Astrocyte of the hippocampus (primary cell): ENCODE measurements at places on chromosomes 5 and 9.

DNA sequence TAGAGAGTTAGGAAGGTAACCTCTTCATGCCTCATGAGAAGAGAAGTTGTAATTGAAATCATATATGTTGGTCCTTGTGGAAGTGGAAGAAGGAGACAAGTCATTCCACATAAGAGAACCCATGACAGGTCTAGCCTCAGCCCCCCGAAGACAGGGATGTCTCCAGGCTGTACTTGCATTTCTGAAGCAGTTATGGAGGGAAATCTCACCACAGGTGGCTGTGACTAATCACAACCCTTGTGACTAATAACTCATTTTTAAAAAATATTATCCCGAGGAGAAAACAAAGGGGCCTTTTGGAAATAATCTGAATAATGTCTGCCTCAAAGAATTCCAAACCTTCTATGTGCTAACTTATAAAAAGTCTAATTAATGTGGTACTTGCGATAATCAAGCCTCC lies 262.1 kb upstream of the RPS23 start:
- no peak for DNase-seq

- peak; percentile 76 for DNase-seq
Observed at GRCh38 chr5:61256474-61256873, 75.6 kb upstream of the ZSWIM6 start.

DNA sequence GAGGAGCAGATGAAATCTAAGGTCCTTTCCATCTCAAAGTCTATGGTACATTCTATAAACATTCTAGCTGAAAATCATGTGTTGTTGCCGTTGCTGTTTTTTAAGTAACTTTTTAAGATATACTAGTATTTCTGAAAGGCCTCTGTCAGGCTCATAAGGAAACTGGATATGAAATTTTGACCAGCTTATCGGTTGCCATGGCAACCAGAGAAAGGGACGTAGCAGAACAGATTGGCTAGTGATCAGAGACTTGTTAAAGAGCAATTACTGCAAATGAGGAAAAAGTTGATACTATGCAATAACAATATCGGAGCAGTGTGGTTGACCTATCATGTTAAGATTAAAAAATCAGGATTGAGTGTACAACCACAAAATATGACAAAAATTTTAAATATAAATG lies 57.0 kb upstream of the RNF180 start:
- DNase-seq: no peak

- DNase-seq: no peak
Observed at GRCh38 chr5:133890776-133891280, 77.6 kb downstream of the C5orf15 start.

DNA sequence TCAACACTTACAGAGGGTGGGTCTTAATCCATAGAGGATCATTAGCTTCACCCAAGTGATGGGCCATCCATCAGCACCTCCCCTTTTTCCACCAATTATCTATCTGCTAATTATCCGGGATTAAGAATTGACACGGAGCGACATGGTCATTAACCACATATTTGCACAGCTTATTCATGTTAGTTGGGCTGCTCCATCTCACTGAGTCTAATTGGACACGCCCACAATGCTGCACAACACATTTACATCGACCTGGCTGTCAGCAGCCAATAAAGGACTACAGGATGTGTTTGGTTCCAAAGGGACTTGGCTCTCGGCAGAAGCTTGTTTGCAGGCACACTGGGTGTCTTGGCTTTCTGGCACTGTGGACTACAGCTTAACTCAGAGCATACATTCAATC lies 21.6 kb downstream of the FOXE1 start:
- no peak for DNase-seq

- peak; percentile 48 for DNase-seq
Observed at GRCh38 chr5:132456296-132456986, 34.1 kb downstream of the IRF1 start.

- DNase-seq: no peak
Observed at GRCh38 chr9:127780126-127780885, 1.8 kb upstream of the SH2D3C start.

- peak; percentile 69 for DNase-seq
Observed at GRCh38 chr9:127974769-127975261, 6.0 kb downstream of the EEIG1 start.

DNA sequence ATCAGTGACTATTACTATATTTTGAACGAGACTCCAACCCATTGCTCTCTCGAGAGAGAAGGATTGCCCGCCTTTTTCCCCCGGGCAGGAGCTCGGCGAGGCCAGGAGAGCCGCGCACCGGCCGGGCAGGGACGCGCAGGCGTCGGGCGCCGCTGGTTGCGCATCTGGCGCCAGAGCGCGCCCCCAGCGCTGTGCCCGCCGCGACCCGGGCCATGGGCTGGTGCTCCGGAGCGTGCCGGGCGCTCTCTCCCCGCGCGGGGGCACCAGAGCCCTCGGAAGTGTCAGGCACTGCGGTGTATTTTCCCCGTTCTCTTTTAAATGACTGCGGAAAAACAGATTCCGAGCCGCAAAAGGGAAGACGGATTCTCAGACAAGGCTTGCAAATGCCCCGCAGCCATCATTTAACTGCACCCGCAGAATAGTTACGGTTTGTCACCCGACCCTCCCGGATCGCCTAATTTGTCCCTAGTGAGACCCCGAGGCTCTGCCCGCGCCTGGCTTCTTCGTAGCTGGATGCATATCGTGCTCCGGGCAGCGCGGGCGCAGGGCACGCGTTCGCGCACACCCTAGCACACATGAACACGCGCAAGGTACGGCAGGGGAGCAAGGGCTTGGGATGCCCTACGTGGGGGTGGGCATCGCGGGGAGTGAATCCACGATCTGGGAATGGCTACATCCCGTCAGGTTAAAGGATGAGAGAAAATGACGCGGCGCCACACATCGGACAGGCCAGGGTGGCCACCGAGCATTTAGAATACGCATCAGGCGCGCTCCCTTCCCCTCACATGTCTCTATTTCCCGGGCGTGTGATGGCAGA lies 1.1 kb upstream of the NTRK2 start:
- DNase-seq: peak; percentile 90

- no peak for DNase-seq
Observed at GRCh38 chr5:159386028-159386711, 55.9 kb upstream of the IL12B start.

DNA sequence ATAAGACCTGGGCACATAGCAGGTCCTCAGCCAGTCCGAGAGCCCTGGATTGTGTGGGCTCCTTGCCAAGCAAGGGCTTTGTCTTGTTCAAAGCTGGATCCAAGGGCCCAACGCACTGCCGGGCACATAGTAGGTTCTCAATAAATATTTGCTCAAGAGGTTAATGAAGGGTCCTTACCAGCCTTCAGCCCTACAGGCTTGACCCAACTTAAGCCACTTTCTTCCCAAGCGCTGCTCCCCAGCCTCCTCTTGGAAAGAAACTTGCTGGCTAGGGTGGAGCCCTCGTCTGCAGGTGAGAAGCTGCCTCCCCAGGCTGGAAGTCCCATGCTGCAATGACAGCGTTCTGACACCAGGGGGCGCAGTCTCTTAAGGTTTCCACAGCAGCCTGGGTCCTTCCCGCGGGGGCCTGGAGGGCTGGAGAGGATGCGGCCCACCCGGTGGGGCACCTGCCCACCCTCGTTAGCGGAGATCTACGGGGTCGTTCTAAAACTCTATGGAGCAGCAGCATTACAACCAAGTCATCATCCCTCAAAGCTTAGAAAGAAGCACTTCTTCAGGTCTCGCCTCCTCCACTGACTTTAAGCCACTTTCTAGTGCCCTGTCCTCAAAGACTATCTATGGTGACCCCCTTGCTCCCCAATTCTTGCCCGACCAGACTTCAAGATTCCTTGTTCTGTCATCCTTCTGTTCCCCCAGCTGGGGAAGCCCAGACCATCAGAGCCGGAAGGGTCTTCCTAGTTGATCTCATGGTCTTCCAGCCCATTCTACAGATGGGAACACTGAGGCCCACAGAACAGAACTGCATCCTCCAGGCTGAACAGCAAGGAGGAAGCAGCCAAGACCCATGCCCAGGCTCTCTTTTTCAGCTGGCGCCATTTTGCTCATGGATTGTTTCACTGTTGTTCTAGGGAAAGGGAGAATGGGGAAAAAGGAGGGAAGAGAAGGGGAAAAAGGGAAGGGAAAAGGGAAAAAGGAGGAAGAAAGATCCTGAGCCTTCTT lies 115.4 kb downstream of the LHX2 start:
- peak; percentile 86 for DNase-seq

GRCh38 chr5:68374796-68375518 lies 159.4 kb downstream of the PIK3R1 start:
- no peak for DNase-seq

- DNase-seq: no peak
Observed at GRCh38 chr9:2839040-2839439, 4.9 kb downstream of the PUM3 start.

- DNase-seq: no peak
Observed at GRCh38 chr5:176646707-176647029, 616 bp upstream of the TSPAN17 start.

DNA sequence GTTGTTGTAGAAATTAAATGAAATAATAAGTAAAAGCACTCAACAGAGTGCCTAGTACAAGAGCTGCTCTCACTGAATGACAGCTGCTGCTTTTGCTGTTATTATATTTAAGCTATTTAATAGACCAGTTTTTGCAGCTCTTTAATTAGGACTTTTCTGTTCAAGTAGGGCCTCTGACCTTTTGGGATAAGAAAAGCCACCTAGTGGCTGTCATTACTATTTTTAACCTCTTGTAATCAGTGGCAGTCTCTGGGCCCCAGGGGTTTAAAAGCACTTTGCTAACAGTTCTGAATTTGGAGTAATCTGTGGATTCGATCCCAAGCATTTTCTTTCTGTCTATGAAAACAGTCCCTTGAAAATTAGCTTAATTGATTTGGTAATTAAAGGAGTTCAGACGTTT lies 121.1 kb downstream of the NUDT12 start:
- no peak for DNase-seq

GRCh38 chr5:176654856-176655255 lies 7.6 kb downstream of the TSPAN17 start:
- DNase-seq: no peak

DNA sequence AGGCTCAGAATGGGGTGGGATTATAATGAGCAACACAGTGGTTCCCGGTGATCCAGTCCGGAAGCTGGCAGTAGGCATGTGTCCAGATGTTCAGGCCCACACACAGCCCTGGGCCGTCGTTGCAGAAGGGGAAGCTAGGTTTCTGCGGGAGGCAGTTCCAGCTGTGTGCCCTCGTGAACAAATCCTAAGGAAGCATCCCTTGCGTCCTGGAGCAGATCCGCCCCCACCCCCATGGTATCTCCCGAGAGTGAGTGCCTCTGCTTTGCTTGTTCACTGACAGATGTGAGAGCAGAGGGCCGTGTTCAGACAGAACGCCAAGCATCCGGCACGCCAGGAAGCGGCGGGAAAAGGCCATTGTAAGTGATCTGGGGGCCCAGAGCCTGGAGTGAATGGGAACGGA lies 104.8 kb downstream of the PDE6A start:
- no peak for DNase-seq

GRCh38 chr5:124457901-124458300 lies 288.5 kb downstream of the ZNF608 start:
- no peak for DNase-seq

GRCh38 chr9:87505869-87506678 lies 8.4 kb downstream of the DAPK1 start:
- DNase-seq: no peak

- no peak for DNase-seq
Observed at GRCh38 chr9:137309368-137310188, 7.5 kb upstream of the NRARP start.

GRCh38 chr9:89491694-89492093 lies 6.2 kb downstream of the SEMA4D start:
- no peak for DNase-seq

- no peak for DNase-seq
Observed at GRCh38 chr5:143860211-143860610, 48.2 kb downstream of the HMHB1 start.

- DNase-seq: peak; percentile 71
Observed at GRCh38 chr9:133492061-133493021, 13.4 kb upstream of the SLC2A6 start.

DNA sequence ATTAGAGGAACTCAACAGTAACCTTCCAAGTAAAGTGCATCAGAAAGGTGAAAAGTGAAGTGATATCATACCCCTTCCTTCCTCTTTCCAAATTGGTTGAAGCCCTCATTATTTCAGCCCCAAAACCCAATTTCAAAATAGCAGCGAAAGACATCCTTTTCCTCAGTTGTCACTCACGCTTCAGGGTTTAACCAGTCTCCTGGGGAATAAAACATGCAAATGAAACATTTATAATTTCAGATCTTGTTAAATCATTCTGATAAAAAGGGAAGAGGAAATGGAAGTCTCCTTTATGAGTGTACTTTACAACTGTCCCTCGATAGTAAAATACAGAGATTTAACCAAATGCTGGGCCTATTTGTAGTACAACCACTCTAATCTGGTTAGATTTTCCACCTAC lies 22.5 kb downstream of the TRPM6 start:
- no peak for DNase-seq

DNA sequence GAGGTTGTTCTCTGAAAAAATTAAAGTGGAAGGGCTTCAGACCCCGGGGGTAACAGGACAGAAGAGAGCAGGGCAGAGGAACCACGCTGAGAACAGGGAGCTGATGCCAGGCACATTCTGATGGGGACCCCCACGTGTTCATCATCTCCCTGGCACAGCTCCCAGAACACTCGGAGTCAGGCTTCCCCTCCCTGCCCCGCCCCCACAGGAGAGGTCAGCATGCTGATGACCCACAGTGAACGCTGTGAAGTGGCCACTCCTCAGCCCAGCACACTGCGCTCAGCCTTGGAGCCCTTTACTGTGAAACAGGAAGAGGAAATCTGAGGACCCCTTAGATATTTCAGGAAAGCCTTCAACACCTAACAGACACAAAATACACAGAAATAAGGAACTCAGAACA lies 16.4 kb downstream of the RETREG1 start:
- DNase-seq: peak; percentile 40

GRCh38 chr9:81693671-81694378 lies 4.5 kb upstream of the TLE1 start:
- DNase-seq: no peak

DNA sequence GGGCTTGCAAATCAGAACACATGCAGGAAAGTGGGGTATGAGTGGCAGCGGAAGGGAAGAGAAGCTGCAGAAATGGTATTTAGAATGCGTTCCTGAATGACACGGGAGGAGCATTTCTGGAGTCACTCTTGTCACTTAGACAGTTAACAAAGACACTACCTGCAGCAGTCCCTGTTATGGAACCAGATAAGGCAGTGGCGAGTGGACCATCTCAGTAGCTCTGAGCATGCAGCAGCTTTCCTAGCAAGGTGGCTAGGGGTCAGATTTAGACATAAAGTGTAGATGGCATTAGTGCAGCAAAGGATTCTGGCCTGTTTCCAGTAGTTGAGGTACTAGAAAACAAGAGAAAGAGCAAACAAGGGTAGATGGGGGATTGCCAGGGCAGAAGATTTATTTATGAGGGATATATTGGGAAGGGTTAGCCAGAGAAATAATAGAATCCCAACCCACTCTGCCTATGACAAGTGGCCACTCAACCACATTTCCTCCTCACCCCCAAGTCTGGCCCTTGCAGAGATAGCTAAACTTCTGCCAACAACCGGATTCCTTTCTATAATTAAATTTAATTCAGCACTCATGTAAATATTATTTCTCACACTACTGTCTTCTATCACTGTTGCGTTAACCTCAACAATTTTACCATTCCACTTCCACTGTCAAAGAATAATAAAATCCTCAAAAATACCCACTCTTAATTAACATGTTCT lies 201.6 kb downstream of the DCP2 start:
- DNase-seq: no peak
